ENCODE measurements at places on chromosomes 2 and 18.

DNA sequence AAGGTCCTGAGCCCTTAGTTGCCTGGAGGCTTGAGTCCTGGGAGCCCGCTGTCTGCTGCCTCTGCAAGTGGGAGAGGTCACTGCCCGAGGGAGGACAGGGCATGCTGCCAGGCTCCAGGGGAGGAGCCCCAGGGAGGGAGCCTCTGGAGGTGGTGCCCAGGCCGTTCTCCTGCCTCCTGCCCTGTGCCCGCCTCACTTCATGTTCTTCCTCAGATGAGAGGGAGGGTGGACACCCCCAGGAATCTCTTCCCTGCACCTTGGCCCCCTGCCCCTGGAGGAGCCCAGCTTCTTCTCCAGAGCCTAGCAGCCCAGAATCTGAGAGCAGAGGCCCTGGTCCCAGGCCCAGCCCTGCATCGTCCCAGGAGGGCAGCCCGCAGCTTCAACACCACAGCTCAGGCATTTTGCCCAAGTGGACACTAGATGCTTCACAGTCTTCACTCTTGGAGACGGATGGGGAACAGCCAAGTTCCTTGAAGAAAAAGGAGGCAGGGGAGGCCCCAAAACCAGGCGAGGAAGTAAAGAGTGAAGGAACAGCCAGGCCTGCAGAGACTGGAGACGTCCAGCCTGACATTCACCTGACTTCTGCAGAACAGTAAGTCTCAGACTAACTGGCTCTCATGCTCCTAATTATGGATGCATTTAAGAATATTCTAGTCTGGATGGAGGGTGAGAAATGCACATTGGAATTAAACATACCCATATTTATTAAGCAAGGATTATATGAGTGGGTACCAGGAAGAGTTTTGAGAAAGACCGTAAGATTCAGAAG is 12.1 kb downstream of the PSD4 start:
- no peak for DNase-seq

DNA sequence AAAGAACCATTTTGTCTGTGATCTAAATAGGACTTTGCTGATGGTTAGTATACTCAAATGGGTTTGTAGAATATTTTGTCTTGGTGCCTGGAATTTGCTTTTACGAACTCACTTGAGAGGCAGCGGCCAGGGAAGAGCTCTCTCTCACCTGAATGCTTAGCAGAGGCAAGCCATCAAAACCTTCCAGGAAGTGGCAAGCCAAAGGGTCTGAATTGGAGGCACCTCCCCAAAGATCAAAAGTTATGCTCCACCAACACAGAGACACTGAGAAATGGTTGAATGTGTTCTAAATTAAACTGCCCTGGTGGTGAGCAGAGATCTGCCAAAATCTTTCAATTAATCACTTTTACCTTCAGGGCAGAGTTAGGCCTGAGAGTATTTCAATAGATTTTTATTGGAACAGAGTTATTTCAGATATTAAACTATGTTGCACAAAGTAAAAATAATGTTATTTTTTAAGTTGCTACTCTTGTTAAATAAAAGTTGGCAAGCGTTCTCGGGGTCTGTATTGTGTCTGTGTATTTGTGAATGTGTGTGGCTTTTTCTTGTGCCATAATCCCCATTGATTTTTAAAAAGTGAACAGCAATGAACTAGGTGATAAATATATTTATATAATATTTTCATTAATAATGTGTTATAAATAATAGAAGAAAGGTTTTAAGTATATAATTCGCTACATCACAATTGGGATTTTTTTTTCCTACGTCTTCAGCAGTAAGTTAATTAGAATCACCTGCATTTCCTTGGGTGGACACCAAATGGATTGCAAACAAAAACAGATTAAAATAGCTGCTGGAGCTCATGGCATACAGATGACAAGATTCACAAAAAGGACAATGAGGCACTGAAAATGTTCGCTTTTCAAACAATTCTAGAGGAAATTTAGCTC is 416.1 kb downstream of the ARHGAP15 start:
- DNase-seq, result no peak

GRCh38 chr2:25279091-25279651 is 62.6 kb downstream of the DNMT3A start:
- DNase-seq, result no peak

- no peak for DNase-seq
These were observed 172.2 kb upstream of the MYO3B start for GRCh38 chr2:170005702-170006101.

DNA sequence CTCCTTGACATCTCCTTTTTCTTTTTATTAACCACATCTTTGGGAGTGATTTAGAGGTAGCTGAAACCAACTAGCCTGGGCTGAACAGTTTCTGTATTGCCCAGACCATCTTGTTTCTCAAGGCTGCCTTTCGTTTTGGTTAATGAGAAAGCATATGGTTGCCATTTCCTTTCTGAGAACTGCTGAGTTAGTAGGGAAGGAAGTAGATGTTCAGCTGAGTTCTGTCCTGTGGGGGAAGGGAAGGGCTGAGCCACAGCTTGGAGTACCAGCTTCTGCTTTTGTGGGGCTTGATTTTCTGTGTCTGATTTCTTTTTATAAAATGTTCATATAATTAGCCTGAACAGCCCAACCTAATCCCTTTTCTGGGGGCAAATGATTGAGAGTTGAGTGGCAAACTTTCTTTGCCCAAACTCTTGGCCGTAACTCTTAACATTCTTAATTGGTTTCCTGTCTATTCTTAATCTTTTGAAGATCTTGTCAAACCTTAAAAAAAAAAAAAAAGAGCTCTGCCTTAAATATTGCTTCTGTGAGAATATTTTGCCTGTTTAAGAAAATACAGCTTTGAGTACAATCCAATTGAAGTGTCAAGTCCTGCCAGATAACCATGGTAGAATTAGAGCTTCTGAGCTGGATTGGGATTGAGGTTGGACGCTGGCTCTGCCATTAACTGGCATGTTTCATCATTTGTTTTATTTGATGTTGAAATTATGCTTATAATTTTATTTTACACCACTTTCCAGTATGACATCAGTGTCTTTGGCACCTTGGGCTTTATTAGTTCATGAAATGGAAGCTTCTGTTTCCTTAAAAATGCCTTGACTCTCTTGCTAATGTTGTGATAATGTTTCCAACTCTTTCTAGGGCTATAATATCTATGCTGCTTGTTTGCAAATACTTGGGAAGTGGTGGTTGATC is 1.9 kb upstream of the NABP1 start:
- no peak for DNase-seq

- peak; percentile 67 for DNase-seq
These were observed 25.4 kb upstream of the SLC66A3 start for GRCh38 chr2:11129598-11130449.

All from 8988T (cell line).